ENCODE measurements at places on chromosomes 4 and X.

DNA sequence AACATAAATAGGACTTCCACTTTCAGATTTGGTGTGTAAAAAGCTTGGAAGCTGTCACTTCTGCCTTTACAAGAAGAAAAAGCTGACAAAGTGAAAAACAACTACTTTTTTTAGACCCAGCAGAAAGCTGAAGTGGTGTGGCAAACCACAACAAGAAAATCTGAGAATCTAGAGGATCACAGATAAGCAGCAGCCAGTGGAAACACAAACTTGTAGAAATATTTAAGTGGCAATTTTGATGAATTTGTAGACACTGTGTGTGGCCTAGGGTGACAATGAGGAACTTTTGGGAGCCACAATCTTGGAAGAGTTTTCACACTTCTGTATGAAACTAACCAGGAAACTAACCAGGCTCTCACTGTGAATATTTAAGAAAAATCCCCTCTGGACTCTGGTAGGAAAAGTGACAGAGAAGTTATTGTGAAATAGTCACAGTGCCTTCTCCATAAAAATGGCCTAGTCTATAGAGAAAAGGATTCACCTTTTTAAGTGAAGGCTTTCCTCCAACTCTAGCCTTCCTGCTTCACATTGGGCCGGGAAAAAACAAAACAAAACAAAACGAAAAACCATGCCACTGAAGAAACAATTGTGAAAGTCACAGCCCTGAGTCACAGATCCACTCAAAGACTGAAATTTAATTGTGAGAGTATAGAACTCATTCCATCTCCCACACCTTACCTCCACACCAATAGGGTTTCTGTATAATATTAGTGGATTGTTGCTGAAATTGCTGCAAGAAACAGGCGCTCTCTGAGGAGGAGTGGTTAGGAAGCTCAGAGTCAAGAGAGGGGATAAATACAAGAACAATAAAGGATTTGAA is 26.7 kb upstream of the GUCY1A1 start:
- no peak for DNase-seq

GRCh38 chr4:163613383-163613782 is 118.9 kb downstream of the TMA16 start:
- no peak for DNase-seq

DNA sequence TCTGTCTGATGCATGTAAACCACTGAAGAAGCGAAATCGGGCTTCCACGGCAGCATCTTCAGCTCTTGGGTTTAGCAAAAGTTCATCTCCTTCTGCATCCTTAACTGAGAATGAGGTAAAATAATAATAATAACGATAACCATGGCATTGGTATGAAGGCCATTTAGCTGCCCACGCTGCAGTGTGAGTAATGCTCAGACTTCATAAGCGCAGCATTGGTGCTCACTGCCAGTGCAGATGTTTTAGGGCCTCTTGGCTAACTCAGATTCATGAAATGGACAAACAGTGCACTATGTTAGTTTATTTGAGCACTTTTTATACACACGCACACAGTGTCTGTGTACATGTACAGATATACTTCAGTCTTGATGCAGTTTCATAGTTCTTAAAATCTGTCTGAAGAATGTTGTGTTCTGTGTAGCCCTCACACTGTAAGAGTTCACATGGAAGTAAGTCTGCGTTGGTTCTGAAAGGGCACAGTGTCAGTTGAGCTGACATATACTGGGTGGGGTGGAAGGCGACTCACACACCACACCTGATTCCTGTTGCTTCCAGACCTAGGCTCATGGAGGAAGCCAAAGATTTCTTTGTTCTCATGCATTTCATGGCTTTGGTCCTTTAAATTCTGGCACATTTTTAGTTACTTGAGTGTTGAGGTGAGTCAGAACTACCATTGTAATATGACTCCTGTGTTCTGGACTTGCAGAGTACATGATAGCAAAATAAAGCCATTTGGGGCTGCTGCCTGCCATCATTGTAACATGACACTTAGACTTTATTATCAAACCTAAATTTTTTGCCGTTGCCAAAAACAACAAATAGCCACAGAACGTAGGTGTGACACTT is 68.7 kb downstream of the NSD2 start:
- no peak for DNase-seq

DNA sequence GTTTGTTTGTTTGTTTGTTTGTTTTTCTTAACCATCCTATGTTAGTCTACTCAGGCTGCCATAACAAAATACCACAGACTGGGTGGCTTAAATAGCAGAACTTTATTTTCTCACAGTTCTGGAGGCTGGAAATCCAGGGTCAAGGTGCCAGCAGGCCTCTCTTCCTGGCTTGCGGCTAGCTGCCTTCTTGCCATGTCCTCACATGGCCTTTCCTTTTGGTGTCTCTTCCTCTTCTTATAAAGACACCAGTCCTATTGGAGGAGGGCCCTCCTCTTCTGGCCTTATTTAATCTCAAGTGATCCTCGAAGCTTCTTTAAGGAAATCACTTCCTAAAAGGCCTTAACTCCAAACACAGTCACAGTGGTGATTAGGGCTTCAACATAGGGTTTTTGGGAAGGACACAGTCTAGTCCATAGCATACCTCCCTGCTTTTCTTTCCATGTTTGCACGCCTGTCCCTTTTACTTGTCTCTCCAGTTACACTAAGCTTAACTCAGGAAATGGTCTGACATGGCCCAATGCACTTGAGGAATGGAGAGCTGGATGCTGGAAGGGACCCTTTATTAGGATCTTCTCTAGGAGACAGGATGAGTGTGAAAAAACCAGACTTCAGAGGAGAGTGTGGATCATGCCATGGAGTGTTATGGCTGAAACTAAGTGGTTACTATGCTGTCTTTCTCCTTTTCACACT is 36.0 kb upstream of the MGST2 start:
- no peak for DNase-seq

GRCh38 chr4:19379191-19379708 is 872.5 kb upstream of the SLIT2 start:
- DNase-seq: no peak

- no peak for DNase-seq
Observed at GRCh38 chr4:74121643-74122579, 22.9 kb upstream of the CXCL2 start.

- DNase-seq: no peak
Observed at GRCh38 chr4:157294575-157294974, 74.0 kb downstream of the GRIA2 start.

DNA sequence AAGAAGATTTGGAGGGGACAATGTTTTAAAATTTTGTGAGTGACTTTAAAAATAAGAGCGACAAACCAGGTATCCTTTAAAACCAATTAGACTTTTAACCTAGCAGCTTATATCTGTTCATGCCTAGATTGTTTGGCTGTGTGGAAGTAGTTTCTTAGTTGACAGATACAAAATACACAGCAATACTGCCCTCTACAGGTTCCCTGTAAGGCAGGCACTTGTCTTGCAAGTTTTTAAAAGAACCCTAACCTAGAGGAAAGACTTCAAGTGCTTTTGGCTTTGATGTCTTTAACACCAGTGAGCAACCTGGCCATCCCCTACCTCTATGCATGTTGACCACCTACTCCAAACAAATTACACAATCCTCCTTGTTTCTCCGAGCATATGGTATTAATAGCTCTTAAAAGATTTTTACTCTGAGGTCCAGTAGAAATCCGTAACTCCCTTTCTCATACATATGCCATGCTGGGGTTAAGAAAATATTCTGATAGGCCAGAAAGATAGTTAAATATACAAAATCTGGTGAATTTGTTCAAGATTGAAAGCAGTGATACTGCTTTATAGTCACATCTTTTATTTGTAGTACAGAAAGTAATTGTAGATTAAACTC is 273.0 kb downstream of the ARHGAP24 start:
- DNase-seq: no peak

GRCh38 chrX:39813631-39814277 is 284.0 kb downstream of the BCOR start:
- DNase-seq: no peak

DNA sequence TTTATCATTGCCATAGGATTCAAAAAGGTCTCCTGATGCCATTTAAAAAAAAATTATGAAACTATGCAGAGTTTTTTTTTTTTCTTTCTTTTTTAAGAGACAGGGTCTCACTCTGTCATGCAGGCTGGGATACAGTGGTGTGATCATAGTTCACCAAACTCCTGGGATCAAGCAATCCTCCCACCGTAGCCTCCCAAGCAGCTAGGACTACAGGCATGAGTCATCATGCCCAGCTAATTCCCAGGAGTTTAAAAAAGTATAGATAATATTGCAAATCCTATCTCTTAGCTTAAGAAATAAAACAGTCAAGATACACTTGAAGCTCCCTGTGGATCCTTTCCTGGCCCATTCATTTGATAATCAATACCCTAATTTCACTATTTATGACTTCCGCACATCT is 58.6 kb upstream of the PRSS48 start:
- DNase-seq: no peak

GRCh38 chrX:123959281-123960063 is 2.0 kb upstream of the STAG2 start:
- peak; percentile 15 for DNase-seq

DNA sequence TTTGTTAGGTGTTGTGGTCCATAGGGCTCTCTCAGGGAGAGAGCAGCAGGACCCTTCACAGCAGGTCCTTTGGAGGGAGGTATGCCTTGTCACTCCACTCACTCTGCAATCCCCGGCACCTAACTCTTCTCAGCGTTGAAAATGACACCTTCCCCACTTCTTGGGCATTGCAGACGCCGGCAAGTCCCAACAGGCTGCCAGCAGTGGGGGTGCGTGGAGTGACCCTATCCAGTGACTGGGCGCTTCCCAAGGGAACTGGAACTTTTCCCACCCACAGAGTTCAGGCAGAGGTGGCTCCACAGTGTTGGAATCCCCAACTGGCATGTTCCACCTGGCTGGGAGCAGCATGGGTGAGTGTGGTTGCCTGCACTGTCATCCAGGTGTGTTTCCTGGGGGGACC is 705.1 kb upstream of the FRG1 start:
- DNase-seq: no peak

GRCh38 chrX:3461397-3462165 is 115.1 kb upstream of the MXRA5 start:
- no peak for DNase-seq

- no peak for DNase-seq
Observed at GRCh38 chr4:42480717-42481116, 83.4 kb downstream of the SHISA3 start.

- no peak for DNase-seq
Observed at GRCh38 chr4:125741825-125742452, 427.2 kb downstream of the FAT4 start.

DNA sequence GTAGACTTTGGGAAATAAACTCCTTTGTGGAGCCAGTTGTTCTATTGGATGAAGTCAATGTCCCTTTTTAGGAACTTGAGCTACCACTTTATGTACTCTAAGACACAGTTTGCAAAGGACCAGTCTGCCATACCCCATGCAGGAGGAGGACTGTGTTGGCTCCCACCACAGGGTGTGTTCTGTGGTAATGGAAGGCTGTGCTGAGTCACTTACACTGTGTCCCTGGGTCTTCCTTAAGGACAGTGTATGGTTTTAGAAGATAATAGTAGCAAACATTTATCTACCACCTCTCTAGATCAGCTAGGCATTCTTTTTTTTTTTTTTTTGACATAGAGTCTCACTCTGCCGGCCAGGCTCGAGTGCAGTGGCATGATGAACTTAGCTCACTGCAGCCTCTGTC is 184.0 kb upstream of the PGRMC2 start:
- no peak for DNase-seq

- no peak for DNase-seq
Observed at GRCh38 chr4:18689308-18690115, 668.0 kb upstream of the LCORL start.

- DNase-seq: no peak
Observed at GRCh38 chrX:136754651-136755050, 26.1 kb downstream of the ARHGEF6 start.

DNA sequence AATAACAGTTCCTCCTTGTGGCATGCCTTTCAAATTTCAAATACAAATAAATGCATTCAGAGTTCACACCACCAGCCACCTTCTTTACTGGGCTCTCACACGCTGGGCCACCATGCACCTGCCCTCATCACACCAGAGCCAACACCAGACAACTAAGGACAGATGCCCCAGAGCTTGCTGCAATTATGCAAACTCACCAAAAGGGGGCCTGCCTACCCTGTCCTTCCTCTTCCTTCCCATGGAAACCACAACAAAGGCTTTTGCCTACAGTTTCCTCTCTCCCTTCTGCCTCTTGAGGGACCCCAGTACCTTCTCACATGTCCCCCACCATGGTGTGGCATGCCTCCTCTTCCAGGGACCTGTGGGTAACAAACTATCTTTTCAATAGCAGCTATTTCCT is 1333.9 kb upstream of the TENM3 start:
- no peak for DNase-seq

DNA sequence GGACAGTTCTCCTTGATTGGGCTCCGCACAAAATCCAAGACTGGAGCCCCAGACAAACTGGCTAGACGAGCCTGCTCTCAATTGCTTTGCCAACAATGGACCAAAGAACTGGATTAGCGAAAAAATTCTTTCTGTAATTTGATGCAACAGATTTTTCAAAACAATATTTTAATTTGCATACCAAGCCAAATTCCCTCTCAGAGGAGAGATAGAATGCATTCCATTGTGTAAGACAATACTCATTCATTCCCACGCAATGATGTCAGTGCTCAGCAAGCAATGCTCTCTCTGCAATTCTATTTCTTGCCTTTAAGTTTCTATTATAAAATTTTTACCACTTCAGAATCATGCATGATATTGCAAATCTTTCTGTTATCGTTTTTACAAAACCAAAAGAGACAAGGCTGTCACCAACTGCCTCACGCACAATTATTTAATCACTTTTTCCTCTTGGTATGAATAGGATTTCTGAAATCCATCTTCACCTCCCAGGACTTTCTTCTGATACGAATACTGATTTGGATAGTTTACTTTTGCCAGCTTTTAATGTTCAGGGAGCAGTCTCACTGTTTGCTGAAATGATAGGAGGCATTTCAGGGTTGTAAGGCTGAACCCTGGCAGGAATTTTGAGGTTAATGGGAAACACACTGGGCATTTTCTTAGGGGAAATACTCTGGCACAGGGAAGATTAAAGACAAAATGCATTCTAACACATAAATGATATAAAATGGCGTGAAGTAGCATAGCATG is 46.1 kb upstream of the HCCS start:
- DNase-seq: no peak

GRCh38 chrX:17020851-17021821 is 74.7 kb downstream of the REPS2 start:
- no peak for DNase-seq

DNA sequence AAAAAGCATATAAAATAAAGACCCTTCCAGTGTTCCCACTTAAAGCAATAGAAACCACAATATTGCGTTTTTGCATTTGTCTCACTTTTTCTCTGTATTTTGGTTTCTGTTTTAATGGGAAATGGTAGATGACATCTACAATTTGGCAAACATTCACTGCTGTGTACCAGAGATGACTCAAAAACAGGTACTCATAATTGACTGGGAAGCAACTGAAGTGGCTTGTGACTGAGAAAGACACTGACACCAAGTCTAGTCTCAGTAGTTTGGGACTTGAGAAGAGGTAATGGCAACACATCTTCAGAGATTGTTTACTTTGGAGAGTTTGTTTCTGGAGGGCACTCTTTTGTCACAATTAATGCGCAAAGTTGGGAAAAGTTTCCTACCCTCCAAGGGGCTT is 42.0 kb downstream of the AREG start:
- no peak for DNase-seq

- DNase-seq: no peak
Observed at GRCh38 chr4:121070696-121071639, 1.4 kb downstream of the NDNF start.

- DNase-seq: no peak
Observed at GRCh38 chrX:44948406-44948805, 75.4 kb downstream of the KDM6A start.

All from GM12892 (cell line).